ENCODE measurements at places on chromosomes 11 and 22. TPM values are rescaled to one million over a fixed set of nuclear protein-coding genes. Genes with fewer than 3 reads are reported as not detected.

ZNF74 gene
- total RNA-seq = 9.0 TPM

TCN2 gene
- total RNA-seq = 0.31 TPM

OLFML1 gene
- not detected for total RNA-seq

CARD10 gene
- not detected for total RNA-seq

HTR3A gene
- not detected for total RNA-seq

TPST2 gene
- total RNA-seq = 27.9 TPM

OR8K1 gene
- not detected for total RNA-seq

CNGA4 gene
- not detected for total RNA-seq

OR2AG1 gene
- not detected for total RNA-seq

MLC1 gene
- total RNA-seq = not detected

C11orf71 gene
- total RNA-seq = 5.0 TPM

CCDC85B gene
- 40.0 TPM for total RNA-seq

DDTL gene
- 2.0 TPM for total RNA-seq

GSTT2 gene
- total RNA-seq = not detected

CHRDL2 gene
- not detected for total RNA-seq

SLC22A8 gene
- not detected for total RNA-seq

SPTBN2 gene
- total RNA-seq = 1.3 TPM

MIOX gene
- 0.39 TPM for total RNA-seq

SMIM35 gene
- total RNA-seq = 0.22 TPM

OR52H1 gene
- not detected for total RNA-seq

MRGPRF gene
- not detected for total RNA-seq

C11orf42 gene
- not detected for total RNA-seq

HMGXB4 gene
- 35.7 TPM for total RNA-seq

ROBO3 gene
- total RNA-seq = 10.4 TPM

SH3BP1 gene
- 102 TPM for total RNA-seq

BBOX1 gene
- total RNA-seq = not detected

All from activated CD4-positive, alpha-beta memory T cell treated with anti-CD3 and anti-CD28 coated beads for 36 hours (primary cell).